ENCODE measurements at places on chromosomes 1 and 21. TPM values are rescaled to one million over a fixed set of nuclear protein-coding genes. Genes with fewer than 3 reads are reported as not detected.

PDC gene
- total RNA-seq, result not detected

GRCh38 chr1:15090373-15090772 lies 63.2 kb upstream of the TMEM51 start:
- peak; percentile 88 for DNase-seq

DNA sequence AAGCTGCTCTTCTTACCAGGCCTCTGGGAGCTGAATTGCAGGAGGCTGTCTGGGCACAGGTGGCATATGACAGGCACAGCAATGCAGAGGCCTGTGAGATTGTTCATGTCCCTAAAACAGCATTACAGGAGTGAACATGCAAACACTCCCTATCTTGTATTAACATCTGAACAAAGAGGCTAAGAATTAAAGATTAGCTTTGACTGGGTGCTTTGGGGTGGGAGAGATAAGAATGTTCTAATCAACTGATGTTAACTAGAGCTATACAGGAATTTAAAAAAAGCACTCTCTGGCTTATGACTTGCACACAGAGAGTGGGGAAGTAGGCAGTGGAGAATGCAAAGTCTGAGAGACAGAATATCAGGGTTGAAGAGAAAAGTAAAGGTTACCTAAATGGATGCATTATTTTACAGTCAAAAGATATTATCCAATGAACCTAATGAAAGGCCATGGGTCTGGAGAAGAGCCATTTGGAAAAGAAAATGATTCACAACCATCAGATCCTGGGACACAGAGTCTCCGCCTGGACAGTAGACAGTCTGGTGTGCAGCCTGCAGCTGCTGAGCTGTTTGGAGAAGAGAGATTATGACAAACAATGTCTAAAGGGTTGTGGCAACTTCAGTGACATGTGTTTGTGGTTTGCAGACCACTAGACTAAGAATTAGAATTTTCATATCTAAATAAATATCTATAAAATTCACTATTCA lies 20.2 kb downstream of the DPT start:
- no peak for DNase-seq

- DNase-seq, result no peak
These were observed 406.1 kb downstream of the RPS6KC1 start for GRCh38 chr1:213457186-213457585.

GRCh38 chr1:66302815-66303214 lies 231.1 kb upstream of the SGIP1 start:
- DNase-seq, result no peak
